GM19239 (cell line): ENCODE measurements at places on chromosomes 2 and 18.

DNA sequence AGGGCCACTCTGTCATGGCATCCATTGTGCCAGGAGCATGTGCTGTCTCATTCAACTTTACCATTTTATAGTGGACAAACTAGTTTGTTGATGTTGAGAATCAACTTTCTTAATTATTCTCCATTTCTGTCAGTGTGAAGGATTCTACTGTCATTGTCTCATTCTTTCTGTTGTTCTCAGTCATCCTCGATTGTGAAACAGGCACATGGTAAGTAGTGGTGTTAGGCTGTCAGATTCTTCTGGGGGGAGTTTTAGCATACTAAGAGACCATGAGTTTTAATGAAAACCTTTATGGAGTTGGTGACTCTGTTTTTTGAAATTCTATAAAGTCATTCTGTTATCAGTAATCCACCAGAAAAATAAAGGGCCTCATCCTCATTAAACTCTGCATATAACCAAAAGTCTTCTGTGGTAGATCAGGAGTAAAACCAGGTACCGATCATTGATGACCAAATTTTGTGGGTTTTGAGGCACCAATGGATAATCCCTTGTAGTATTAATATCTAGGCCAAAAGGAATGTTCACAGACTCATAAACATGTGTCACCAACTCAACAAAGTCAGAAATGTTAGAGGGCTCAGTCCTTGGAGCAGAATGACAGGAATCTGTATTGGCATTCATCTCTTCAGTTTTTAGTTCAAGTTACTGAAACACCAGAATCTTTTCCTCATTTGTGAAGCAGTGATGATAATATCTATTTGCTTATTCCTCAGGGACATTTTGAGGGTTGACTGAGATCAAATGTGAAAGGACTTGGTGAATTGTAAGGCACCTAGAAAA lies 73.2 kb downstream of the CERS6 start:
- DNase-seq: no peak

DNA sequence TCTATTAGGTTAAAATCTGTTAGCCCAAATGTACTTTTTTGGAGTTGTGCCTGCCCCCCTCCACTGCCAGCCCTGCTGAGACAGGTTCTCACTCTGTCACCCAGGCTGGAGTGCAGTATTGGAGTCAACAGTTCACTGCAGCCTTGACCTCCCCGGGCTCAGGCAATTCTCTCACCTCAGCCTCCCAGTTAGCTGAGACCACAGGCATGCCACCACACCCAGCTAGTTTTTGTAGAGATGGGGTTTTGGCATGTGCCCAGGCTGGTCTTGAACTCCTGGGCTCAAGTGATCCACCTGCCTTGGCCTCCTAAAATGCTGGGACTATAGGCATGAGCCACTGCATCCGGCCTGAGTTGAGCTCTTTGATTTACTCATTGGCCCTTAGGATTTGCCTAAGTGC lies 110.7 kb downstream of the ICA1L start:
- DNase-seq: no peak

DNA sequence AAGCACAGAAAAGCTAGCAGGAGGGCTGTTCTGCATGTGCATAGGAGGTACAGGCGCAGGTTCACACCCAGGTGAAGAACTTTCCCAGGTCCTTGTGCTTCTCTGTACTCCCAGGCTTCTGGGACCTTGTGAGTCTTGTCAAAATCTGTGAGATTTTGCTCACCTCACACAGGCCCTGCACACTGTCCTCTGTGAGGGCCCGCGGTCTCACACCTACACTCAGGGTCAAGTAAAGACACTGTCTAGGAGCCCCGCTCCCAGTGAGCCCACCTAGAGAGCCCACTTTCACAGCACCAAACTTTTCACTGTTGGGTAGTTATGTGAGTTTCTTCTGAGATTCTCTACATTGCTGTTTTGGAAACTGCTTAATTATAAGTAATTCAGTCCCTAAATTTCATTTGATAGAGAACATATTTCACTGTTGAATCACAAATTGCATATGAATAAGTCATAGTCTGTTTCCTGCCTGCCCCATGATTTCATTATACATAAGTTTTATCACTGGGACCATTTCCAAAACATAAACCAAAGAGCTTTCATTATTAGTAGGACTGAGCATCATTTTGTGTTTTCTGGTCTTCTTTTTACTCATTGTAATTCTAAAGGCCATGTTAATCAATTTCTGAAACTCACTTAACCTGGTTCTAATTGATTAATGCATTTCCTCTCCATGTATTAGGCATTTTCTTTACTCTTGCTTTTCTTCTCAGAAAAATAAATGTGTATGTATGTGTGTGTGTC lies 234.2 kb upstream of the SPOPL start:
- DNase-seq: no peak

GRCh38 chr2:183063083-183063482 lies 15.5 kb upstream of the DUSP19 start:
- no peak for DNase-seq

DNA sequence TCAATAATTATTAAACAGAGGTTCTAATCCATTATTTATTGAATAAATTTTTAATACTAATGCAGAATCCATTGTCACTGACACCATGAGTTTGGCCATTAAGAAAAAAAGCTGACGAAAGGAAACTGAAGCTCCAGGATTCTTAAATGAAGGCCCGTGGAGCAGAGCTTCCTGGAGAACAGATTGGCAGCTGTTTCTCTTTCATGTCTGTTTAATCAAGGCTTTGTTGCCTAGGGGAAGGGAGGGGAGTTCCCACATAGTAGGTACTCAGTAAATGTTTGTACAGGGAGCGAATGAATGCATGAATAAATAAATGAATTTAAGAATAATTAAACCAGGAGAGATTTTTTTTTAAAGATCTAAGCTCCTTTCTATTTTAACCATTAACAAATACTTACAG lies 315.1 kb upstream of the KLHL29 start:
- DNase-seq: no peak
